ENCODE measurements at places on chromosomes 6 and 20. TPM values are rescaled to one million over a fixed set of nuclear protein-coding genes. Genes with fewer than 3 reads are reported as not detected.

Gene MUC21
- not detected for total RNA-seq

DNA sequence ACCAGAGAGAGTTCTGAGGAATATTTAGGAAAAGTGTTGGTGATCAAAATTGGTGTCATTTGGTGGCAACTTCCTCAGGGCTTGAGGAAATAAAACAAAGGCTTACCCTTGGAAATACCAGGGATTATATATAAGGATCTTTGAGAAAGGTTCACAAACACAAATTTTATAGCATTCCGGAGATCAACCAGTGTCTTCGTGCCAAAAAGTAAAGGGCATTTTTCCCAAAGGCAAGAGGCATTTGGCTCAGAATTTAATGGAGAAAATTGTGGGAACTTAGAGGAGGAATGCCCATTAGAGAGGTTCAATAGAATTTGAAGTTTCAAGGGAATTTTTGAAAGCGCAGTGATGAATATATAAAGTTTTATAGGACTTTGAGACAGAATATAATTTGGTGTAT, 179.5 kb downstream of the FUT9 start:
- no peaks in the 10 kb centered on the region for H3K36me3 ChIP-seq
- no peak overlapping the region for H3K27ac ChIP-seq
- H3K4me1 ChIP-seq: no peaks in the 10 kb centered on the region
- H3K27me3 ChIP-seq: no peaks in the 10 kb centered on the region
- H3K4me3 ChIP-seq: no peak overlapping the region

DNA sequence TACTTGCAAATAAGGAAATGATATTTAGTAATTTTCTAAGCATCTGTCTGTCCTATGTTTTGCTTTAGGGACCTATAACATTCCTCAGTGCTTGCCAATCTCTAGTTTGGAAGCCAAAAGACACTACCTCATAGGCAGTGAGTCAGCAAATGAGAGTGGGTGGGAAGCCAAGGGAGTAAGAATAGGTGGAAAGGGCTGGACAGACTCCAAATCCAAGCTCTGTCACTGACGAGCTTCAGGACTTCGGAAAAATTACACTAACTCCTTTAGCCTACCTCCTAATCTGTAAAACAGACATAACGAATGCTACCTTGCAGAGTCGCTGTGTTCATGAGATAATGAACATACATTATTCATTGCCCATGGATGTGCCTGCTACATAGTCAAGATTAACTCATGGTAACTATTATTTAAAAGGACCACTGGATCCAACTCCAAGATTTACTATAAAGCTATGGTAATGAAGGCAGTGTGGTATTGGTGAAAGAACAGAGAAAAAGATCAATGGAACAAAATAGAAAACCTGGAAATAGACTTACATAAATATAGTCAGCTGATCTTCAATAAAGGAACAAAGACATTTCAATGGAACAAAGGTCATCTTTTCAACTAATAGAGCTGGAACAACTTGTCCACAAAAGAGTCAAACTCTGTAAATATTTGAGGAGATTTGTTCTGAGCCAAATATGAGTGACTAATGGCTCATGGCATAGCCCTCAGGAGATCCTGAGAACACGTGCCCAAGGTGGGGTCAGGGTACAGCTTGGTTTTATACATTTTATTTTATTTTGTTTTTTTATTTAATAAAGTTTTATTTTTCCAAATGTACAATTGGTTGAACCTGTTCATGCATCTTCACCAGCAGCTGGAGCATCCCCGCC, 64.1 kb downstream of the FAM50B start:
- H3K4me3 ChIP-seq: no peak overlapping the region
- H3K27me3 ChIP-seq: no peaks in the 10 kb centered on the region
- DNase-seq: peak; percentile 91

- H3K4me1 ChIP-seq: peaks cover 33% of the 10 kb centered on the region
- H3K27me3 ChIP-seq: no peaks in the 10 kb centered on the region
- H3K4me3 ChIP-seq: no peak overlapping the region
- peak; percentile 46 for DNase-seq
- H3K36me3 ChIP-seq: no peaks in the 10 kb centered on the region
Measured at GRCh38 chr6:3768502-3768901, 17.0 kb upstream of the PXDC1 start.

All from osteoblast (primary cell).